H7 (cell line): ENCODE measurements at places on chromosomes 7 and 10.

DNA sequence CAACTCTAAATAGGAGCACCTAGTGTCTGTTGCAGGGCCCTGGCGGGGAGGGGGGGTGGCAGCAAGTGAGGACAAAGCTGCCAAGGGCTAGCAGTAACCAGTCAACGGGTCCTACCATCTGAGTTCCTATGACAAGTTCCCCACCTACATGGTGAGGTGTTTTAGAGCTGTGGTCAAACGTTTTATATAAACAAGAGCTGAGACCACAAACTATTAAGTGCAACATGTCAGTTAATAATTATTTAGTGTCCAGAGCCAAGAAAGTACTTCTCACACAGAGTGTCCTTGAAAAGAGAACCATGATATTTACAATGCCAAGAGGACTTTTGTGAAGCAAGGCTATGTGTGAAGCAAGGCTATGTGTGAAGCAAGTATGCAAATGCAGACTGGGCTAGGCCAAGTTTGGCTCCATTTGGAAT lies 434.7 kb downstream of the TNS3 start:
- no peak for DNase-seq

DNA sequence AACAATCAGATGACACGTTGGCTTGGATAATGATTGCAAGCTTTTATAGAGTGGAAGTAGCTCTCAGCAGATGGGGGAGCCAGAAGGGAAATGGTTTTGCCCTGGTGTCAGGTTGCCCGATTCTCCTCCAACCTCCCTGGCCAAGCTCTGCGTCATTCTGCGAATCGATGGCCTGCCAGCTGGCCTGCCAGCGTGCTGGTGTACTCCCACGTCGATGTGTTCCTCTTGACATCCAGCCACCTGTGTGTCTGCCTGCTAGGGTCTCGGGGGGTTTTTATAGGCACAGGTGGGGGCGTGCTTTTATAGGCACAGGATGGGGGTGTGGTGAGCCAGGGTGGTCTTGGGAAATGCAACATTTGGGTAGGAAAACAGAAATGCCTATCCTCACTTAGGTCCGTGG lies 4.6 kb downstream of the NET1 start:
- DNase-seq = no peak

DNA sequence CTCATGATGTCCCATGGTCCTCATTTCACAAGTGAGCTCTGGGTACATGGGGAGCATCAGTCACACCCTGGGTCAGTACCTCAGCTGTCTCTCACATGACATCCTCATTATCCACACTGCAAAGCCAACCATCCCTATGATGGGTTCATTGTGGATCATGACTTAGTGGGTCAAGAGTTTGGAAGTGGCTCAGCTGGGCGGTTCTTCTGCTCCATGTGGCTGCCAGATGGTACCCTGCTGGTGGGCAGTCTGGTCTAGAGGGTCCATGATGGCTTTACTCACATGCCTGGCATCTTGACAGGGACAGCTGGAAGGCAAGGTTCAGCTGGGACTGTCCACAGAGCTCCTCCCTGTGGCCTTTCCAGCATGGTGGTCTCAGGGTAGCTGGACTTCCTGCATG lies 19.1 kb upstream of the PSMG3 start:
- no peak for DNase-seq

DNA sequence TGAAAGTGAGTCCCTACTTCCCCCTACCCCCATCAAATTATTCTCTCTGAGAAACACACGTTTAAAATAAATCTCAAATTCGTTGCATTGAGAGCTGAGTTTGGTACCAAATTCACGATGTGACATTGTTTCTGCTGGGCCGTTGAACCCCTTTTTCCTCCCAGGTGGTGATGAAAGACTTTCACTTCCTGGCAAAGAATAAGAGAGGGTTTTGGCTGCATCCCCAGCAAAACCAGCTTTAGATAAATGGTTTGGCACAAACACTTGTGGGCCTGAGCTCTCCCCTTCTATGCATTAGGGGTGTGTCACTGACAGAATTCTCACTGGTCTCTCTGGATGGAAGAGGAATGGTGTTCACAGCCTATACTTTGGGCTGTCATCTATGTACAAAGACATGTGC lies 8.8 kb upstream of the DNTT start:
- no peak for DNase-seq

- DNase-seq = peak; percentile 77
These were observed 1.1 kb downstream of the RADIL start for GRCh38 chr7:4882169-4883032.

- no peak for DNase-seq
These were observed 21.3 kb upstream of the HERPUD2 start for GRCh38 chr7:35716038-35716803.

GRCh38 chr10:88995156-88995876 lies 4.7 kb downstream of the FAS start:
- DNase-seq = no peak

DNA sequence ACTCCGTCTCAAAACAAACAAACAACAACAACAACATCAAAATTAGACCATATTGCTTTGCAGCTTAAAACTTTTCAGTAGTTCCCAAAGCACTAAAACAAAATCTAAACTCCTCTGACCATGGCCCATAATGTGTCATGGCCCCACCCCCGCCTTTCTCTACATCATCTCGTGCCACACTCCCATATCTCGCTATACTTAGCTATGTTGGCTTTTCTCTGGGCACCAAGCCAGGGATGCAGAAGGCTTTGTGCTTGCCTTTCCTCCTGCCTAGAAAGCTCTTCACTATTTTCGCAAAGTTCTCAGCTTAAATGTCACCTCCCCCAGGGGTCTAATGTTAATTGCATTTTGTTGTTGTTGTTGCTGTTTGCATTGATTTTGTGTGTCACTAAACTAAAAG lies 15.1 kb upstream of the SLC16A12 start:
- DNase-seq = no peak

DNA sequence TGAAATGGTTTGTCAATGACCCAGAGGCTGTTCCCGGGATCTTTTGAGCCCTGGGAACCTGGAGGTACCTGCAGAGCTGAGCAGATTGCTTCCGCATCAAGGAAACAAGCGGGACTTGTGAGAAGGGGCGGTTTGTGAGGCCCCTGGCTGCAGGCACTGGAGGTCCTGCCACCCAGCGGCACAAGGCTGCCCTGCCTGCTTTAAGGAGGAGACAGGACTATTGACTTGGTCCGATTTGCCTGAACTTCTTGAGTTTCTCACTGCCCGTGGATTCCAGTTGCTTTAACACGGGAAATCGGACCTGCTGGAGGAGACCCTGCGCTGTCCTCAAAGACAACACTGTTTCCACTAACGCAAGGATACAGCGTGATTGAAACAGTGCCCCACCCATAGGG lies 130.1 kb downstream of the DNAJB6 start:
- peak; percentile 86 for DNase-seq

DNA sequence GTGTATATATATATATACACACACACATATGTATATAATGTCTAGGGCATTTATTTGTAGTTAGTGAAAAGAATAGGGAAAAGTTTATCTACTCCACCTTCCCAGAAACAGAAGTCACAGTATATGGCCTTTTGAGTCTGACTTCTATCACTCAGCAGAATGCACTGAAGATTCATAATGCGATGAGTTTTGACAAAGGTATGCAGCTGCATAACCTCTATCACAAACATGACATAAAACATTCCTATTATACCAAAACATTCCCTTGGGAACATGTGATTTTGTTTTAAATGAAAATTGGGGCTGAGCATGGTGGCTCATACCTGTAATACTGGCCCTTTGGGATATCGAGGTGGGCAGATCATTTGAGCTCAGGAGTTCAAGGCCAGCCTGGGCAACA lies 137.3 kb upstream of the EEPD1 start:
- no peak for DNase-seq

- DNase-seq = no peak
These were observed 107.6 kb downstream of the TES start for GRCh38 chr7:116317907-116318306.

DNA sequence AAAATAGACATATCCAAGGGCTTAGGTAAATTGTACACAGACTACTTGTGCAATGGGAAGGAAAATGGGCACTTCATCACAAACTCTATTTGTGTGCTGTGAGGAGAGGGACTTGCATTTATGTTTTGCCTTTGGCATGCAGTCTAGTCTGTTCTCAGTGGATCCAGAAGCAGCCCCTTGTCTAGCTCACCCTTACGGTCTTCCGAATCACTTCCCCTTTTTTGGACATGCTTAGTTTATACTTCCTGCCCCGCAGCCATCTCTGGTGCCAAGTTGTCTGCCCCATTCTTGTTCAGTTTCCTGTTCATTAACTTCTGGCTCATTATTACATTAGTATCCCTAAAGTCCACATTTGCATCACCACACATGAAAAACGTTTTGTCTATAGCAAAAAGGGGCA lies 161.6 kb downstream of the NRCAM start:
- no peak for DNase-seq

GRCh38 chr7:129263168-129263567 lies 38.3 kb downstream of the AHCYL2 start:
- DNase-seq = no peak

DNA sequence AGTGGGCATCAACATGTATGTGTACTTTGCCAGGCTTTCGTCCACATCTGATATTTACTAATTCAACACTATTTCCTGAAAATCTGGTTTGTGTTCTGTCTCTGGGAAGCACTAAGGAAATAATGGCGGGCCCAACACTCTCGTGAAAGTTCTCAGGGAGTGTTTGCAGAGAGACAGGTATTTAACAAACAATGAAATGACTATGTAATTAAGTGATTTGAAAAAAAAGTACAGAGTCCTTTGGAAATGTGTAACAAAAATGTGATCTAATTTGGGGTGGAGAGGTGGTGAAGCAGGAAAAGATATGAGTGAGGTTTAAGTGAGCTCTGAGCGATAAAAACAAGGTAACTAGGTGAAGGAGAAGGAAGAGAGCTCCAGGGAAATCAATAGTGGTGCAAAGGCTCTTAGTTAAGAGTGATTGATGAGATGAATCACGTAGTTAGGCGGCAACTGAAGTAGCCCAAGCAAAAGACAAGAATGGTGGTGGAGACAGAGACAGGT lies 95.3 kb upstream of the DNAJB12 start:
- no peak for DNase-seq

GRCh38 chr10:955820-956217 lies 24.3 kb upstream of the LARP4B start:
- DNase-seq = peak; percentile 73

- no peak for DNase-seq
These were observed 58.1 kb downstream of the INSIG1 start for GRCh38 chr7:155355745-155356144.

DNA sequence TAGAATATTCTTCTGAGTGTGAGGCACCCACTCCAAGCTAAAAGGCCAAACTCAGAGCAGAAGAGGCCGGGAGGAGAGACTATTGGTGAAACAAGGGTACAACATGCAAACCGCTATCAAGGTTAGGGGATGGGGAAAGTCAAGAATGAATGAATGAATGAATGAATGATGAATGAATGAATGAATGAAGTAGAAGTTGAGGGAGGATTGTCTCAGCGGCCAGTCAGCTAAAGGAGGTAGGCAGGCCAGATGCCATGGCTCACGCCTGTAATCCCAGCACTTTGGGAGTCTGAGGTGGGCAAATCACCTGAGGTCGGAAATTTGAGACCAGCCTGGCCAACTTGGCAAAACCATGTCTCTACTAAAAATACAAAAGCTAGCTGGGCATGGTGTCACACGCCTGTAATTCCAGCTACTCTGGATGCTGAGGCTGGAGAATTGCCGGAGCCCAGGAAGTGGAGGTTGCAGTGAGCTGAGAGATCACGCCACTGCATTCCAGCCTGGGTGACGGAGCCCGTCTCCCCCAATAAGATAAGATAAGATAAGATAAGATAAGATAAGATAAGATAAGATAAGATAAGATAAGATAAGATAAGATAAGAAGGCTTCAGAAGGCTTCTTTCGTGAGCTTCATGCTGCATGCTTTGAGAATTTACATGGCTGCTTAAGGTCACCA lies 250.8 kb downstream of the CCDC3 start:
- DNase-seq = no peak

GRCh38 chr7:51077987-51078370 lies 238.6 kb downstream of the COBL start:
- no peak for DNase-seq

DNA sequence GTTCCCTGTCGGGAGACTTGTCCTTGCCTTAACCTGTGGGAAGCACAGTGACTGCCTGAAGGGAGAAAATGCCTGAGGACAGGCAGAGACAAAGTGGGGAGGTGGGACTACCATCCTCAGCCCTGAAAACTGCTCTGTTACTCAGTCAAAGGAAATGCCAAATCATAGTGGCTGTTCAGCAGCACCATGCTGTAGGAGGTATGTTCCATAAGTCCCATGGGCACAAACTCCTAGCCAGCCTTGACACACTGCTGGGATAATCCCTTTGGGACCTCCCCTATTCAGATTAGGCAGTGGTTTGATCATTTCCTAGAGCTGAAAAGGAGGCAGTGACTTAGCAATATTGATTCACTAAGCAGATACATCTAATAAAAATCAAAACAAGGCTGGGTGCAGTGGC lies 80.1 kb downstream of the MCU start:
- DNase-seq = no peak

GRCh38 chr7:55249332-55249731 lies 115.8 kb upstream of the LANCL2 start:
- DNase-seq = no peak

DNA sequence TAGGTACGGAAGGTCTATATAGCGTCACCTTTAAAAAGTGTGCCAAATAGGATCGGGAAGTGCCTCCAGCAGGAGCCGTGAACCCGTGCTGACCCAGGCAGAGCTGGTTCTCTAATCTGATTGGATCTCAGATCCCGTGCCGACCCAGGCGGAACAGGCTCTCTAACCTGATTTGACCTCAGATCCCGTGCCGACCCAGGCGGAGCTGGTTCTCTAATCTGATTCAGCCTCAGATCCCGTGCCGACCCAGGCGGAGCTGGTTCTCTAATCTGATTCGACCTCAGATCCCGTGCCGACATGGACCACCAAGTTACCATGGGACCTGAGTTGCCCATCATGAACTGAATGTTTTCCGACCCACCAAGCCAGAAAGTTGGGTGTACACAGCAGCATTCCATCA lies 463.9 kb downstream of the PTPRN2 start:
- peak; percentile 28 for DNase-seq

- DNase-seq = peak; percentile 53
These were observed at the start of gene STEAP4 for GRCh38 chr7:88306590-88307048. TSS of gene STEAP4 (minus strand) at chr7:88306894. CDS start at chr7:88284269, 22,625 bp downstream.

DNA sequence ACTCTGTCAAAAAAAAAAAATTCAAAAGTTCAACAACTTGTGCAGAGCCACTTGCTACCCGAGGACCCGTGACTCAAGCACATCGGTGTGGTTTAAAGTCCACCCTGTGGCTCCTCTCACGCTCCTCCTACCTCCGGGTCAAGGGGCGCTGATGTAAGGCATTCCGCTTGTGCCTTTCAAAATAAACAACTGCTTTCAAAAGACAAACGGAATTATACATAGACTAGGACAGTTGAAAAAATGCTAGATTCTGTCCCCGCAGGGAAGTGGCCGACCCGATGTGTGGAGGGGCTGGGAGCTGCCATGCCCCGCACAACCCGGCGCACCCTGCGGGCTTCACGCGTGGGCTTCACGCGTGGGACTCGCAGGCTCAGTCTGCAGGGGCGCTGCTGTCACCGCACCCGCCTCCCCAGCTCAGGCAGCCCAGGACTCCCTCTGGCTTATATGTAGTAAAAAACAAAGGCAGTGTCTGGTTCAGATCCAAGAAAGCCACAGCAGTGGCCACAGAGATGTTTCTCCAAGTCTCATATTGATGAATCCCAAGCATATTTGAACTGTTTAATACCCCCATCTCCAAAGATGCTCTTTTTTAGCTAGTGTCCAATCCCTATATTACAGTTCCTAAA lies 239.7 kb upstream of the INHBA start:
- DNase-seq = peak; percentile 60
